T-helper 22 cell (primary cell): ENCODE measurements at places on chromosomes 12 and 14.

GRCh38 chr14:54377501-54377900 is 19.3 kb upstream of the CDKN3 start:
- DNase-seq = no peak

DNA sequence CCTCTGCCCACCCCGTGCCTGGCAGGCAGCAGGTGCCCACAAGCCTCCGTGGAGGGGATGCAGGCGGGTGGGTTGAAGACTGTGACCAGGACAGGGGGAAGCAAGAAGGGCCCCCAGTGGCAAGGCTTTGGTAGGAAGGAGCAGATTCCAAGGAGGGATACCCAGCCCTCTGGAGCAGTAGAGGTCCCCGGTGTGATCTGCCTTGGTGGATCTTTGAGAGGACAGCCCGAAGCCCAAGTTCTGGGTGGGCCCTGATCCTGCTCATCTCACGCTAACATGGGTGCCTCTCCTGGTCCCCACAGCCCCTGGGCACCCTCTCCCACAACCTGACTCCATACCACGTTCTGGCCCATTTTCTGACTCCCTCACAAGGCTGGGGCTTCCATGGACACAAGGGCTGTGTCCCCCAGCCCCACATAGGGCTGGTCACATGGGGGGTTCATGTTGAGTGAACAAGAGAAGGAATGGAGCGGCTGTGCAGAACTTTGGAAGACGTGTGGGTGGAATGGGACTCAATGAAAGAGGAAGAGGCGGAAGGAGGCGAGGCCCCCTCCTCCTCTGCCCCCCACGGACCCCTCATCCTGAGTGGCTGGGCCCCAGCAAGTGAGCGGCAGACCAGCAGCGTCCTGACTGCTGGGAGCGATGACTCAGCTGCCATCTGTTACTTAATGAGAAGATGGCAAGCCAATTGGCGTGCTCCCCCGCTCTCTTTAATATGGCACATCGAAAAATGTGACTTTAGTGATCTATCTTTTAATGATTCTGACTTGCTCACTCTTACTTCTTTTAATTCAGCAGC is 77.0 kb upstream of the BCL11B start:
- DNase-seq = no peak

DNA sequence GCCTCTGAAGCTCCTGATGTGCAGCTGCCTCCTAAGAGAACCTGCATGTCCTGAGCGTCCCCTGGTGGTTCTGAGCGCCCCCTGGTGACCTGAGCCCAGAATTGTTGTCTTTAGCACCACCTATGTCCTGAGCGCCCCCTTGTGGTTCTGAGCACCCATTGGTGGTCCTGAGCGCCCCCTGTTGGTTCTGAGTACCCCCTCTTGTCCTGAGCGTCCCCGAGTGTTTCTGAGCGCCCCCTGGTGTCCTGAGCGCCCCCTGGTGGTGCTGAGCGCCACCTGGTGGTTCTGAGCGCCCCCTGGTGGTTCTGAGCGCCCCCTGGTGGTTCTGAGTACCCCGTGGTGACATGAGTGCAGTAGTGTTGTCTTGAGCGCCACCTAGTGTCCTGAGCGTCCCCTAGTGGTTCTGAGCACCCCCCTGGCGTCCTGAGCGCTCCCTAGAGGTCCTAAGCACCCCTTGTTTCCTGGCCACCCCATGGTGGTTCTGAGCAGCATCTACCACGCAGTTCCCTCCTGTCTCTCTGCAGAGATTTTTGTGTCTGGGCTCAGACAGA is 782.5 kb downstream of the TMEM121 start:
- DNase-seq = peak; percentile 38

DNA sequence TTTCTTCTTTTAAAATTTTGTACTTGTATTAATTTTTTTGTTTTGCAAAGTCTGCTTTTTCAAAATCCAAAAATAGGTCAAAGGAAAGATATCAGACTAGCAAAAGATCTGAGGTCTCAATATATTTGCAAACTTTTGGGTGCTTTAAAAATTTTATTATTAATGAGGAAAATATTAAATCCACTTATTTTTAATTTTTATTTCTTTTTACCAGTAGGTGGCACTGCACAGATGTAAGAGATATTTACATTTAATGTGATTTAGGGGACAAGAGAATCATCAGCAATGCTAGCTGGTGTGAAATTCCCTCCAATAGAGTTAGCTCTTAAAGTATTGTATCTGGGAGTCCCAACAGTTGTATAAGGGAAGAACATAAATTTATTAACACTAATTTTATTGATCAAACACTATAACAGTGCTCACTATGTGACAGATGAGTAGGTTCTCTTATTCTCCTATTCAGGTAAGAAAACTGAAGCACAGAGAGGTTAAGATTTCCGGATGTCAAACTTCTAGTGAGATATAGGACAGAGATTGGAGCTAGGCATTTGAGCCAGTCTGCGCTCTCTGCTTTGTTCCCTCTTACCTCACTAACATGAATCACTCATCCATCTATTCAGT is 30.5 kb downstream of the ALX1 start:
- no peak for DNase-seq

- no peak for DNase-seq
These were observed 4.9 kb downstream of the ETV6 start for GRCh38 chr12:11654338-11654737.

DNA sequence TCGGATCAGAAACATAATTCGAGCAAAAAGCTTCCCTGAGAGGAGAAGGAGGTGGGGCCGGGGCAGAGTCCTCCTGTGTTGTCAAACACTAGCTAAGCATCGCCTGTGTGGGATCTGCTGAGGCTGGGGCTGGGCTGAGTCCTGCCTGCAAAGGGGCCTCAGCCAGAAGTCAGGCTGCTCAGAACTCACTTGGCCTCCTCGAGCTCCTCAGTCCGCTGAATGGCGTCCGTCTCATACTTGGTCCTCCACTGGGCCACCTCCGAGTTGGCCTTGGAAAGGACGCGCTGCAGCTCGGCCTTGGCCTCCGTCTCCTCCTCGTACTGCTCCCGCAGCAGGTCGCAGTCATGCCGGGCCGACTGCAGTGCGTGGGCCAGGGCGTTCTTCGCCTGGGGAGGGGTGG is 9.9 kb upstream of the MYH6 start:
- no peak for DNase-seq

GRCh38 chr12:26854031-26854390 is 21.0 kb upstream of the ITPR2 start:
- no peak for DNase-seq

DNA sequence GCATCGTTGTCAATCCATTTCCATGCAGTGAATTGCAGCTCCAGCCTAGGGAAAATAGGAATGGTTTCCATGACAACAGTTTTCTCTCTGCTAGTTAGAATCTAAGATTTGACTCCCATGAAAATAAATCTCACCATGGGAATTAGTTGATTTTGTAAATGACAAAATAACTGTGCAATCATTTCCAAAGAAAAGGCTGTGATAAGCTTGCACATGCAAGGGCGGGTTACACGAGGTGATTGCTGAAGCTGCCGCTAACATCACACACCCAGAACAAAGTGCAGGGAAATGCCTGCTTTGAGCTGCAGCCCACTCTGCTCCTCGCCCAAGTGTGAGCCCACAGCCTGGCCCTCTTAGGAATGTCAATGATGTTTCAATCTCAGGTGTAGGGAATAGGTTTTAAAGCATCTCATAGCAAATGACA is 53.8 kb downstream of the TRIM9 start:
- DNase-seq = no peak

GRCh38 chr12:119528241-119528640 is 65.3 kb upstream of the TMEM233 start:
- no peak for DNase-seq

GRCh38 chr14:93564918-93565317 is 134.2 kb downstream of the UNC79 start:
- no peak for DNase-seq

- DNase-seq = no peak
These were observed 149.7 kb downstream of the BRMS1L start for GRCh38 chr14:35975814-35976213.

DNA sequence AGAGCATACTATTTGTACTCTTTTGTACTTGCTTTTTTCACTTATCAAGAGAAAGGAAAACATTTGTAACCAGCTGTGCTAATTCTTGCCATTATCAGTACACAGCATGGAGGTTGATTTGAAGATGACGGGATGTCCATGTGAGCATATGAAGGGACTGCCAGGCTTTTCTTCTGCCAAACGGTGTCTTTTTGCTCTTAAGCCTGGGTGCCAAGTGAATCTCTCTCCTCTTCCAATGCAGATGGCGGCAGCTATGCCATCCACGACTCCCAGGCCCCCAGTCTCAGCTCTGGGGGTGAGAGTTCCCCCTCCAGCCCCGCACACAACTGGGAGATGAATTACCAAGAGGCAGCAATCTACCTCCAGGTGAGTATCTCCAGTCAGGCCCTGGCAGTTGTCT is 38.9 kb downstream of the TPCN1 start:
- DNase-seq = no peak

DNA sequence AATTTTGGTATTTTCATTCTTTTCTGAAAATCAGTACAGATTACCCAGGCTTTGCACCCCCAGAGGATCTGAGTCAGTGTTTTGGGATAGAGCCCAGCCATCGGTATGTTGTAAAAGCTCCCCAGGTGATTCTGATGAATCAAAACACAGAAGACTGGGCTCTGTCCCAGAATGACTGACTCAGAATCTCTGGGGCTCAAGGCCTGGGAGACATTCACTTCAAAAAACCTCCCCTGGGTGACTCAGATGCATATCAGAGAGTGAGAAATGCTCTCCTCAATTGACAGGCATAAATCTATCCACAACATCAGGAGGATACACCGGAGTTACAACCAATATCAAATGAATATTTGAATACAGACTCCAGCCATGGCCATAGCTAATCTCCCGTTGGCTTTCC is 32.6 kb downstream of the SLC35F4 start:
- no peak for DNase-seq

GRCh38 chr14:67461341-67461985 is 27.1 kb downstream of the TMEM229B start:
- no peak for DNase-seq

- DNase-seq = no peak
These were observed 35.3 kb downstream of the VWF start for GRCh38 chr12:6088921-6089747.

DNA sequence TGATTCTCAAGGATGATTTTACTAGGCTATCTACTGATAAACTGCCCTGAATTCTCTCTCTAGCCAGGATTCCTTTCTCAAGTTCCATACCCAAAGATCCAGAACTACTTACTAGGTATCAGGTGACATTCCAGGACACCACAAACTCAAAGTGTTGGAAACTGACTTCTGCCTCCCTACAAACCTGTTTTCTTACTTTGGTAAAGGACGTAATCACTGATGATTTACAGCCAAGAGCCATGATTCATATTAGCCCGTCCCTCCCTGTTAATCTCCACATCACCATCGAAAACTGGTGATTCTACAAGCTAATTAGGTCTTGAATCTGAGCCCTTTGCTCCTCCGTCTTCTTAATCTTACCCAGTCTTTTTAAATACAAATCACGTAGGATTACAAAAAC is 1.0 kb upstream of the ATG14 start:
- DNase-seq = no peak

DNA sequence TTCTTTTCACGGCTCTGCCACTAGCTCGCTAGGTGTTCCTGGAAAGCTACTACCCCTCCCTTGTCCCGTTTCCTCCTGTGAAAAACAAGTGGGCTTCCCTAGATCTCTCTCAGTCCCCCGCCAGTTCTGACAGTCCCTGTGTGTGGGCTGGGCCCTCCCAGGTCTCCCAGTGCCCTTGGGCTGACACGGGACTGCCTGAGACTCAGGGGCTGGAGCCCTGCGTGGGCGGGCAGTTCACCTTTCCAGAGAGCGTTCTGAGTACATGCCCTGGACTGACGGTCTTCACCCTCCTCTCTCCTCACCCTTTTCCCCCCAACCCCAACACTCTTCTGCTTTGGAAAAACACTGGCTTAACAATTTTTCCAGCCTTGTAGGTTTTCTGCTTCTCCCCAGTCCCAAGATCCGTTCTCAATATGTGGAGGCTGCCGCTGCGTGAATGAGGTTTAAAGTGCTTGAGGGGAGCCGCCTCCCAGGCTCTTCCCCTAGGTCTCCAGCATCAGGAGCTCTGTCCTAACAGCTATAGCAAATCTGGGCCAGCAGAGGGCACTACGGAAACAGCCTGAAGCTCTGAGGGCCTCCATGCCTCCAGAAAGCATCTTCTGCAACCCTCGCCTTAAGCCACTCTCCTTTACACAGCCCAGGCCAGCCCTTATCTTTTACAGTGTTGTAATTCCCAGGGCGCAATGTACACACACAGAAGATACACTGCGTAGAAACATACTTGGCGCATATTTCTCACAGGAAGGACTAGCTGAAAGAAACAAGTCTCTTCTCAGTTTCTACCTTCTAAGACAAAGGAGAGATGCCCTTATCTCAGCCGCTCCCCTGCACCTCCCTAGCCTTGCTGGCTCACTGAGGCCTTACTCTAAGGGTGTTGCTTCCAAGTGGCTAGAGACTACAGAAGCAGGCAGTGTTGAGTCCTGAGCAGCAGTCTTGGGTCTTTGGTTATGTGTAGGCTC is 10.4 kb upstream of the DCD start:
- DNase-seq = no peak

DNA sequence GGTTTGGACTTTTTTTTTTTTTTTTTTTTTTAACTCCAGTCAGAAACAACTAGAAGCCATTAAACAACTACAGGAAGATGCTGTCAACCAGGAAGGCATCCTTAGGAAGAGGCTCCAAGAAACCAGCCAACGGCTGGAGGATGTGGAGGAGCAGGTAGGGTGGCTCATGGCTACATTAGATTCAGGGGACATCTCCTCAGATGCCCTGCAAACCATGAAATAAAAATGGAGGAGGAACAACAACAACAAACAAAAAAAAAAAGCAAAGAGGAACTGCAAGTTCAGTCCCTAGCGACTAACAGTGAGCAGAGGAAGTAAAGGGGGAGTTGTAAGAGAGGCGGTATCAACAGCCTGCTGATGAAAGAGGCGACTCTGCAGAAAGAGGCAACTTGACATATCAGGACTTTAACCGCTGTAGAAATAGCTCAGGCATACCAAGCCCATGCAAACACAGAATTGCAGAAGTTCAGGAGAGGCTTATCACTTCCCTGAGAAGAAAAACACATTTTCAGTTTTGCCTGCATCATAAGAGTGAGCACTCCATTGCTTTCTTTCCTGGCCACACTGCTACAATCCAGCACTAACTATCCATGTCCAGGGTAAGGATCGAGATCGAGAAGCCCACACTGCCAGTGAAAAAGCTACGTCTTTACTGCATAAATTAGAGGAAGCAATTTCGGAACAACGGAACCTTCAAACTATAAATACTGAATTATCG is 103.5 kb upstream of the BCAT1 start:
- DNase-seq = peak; percentile 34

GRCh38 chr12:8948701-8949341 is 624 bp downstream of the M6PR start:
- DNase-seq = no peak
